Stromal cell of bone marrow (primary cell): ENCODE measurements at places on chromosomes 2 and 18.

DNA sequence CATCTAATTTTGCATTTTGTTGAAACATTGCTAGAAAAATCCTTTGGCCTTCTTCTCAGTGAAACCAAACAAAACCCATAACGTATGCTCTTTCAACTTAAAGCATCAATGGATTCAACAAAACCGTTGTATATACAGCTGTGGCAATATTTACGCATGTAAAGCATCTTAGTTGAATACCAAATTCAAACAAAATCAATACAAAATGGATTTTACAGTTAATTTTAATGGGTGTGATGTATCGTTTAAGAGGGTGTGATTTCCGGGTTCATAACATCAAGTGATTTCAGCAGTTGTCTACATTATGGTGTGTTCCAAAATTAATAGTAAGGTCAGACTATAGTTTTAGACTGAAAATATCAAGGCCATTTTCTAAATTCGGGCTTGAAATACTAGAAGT, 198.2 kb downstream of the TGIF1 start:
- no peak for DNase-seq

GRCh38 chr2:132521341-132521740, 104.7 kb downstream of the GPR39 start:
- no peak for DNase-seq

DNA sequence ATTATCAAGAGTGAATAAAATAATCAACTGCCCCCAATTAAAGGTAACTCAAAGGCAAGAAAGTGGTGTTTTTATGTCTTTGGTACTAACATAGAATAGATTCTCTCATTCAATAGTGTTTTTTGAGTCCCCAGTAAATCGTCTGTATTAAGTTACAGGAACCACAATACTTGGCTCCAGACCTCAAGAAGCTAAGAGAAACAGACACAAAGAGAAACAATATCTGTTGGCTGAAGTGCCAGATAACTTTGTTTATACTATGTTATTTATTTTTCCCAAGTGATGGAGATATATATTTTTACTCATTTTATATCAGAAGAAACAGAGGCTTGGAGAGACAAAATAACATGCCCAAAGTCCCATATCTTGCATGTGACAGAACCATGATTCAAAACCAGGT, 201.7 kb upstream of the HNRNPA3 start:
- no peak for DNase-seq

- no peak for DNase-seq
Measured at GRCh38 chr2:120953066-120953756, 217.5 kb downstream of the GLI2 start.

- no peak for DNase-seq
Measured at GRCh38 chr2:191686066-191686465, 8.1 kb downstream of the NABP1 start.

DNA sequence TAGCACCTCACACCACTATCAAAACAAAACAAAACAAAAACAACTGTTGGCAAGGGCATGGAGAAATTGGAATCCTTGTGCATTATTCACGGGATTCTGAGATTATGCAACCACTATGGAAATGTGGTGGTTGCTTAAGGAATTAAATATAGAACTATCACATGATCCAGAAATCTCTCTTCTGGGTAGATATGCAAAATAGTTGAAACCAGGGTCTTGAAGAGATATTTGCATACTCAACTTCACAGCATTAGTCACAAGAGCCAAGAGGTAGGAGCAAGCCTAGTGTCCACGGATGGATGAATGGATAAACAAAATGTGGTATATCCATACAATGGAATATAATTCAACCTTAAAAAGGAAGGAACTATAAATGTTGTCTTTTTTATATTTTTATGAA, 7.0 kb downstream of the TMEM131 start:
- no peak for DNase-seq

GRCh38 chr2:192072261-192072660, 122.5 kb downstream of the TMEFF2 start:
- no peak for DNase-seq

GRCh38 chr18:27049969-27050368, 135.1 kb downstream of the CHST9 start:
- no peak for DNase-seq
